ENCODE measurements at places on chromosomes 7 and 10.

GRCh38 chr7:122212754-122213153 lies 68.7 kb upstream of the AASS start:
- no peak for DNase-seq

DNA sequence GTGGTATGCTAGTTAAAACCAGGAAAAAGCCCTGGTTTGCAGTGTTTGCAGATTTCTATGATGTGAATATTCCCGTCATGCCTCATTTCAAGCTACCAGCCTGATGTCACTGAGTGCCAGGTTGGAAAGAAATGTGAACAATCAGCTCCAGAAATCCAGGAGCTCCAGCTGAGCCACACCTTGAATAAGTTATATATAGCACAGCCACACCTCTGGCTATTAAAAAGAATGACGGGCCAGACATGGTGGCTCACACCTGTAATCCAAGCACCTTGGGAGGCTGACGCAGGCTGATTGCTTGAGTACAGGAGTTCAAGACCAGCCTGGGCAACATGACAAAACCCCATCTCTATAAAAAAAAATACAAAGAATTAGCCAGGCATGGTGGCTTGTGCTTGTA lies 18.7 kb upstream of the SLF2 start:
- no peak for DNase-seq

DNA sequence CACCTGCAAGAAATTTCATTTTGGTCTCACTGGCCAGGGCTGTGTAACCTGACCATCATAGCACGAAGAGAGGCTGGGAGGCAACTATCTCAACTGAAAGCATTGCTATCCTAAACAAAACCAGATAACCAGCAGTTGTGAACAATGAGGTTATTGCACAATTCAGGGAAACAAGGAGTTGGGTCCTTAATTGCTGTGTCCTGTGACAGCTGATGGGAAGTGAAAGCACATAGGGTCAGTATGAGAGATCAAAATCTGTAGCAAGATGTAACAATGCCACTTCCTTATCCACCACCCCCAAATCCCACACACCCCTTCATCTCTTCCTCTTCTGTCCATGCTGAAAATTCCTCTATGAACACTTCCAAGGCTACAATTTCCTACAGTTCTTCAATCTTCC lies 80.2 kb downstream of the HTR7 start:
- DNase-seq = no peak

GRCh38 chr10:13788711-13789447 lies 202.1 kb downstream of the PRPF18 start:
- no peak for DNase-seq

GRCh38 chr7:26637610-26638009 lies 226.8 kb downstream of the SKAP2 start:
- no peak for DNase-seq

DNA sequence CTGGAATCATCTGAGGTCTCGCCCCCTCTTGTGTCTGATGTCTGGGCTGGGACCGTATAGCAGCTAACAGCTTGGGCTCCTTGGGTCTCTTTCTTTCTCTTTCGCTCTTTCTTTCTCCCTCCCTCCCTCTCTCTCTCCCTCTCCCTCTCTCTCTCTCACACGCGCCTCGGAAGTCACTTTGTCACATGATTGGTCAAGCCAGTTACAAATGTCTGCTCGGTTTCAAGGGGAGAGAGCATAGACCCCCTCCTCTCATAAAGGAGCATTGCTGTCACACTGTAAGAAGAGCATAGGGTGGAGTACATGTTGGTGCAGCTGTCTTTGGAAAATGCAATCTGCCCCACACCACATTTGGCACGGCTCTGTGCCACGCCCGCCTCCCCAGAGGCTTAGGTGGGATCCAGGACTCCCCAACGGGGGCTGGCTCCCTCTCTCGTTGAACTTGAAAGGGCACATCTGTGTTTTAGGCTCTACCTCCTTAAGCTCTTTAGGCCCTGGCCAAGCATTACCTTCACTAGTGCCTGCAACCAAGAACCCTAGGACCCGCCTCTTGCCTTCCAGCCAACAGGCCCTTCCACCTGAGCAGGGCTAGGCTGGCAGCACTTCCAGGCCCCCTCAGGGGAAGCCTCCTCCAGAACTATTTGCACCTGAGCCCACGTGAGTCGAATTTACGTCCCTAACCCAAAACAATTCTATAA lies 61.9 kb upstream of the CACUL1 start:
- no peak for DNase-seq

DNA sequence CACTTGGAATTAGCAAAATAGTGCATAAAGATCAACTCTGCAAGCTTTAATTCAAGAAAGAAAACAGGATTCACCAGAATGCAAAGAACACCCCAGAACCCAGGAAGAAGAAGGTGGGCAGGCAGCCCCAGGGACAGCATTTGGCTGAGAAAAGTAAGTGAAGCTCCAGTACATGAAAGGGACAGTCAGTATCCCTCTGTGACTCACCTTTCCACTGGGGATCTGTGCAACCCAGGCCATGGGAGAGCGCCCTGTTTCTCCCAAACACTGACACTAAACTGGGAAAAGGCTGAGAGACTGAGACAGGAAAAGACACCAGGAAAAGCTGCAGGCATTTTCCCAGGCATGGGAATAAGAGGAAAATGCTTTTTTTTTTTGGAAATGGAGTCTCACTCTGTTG lies 28.2 kb downstream of the SNX13 start:
- DNase-seq = no peak

DNA sequence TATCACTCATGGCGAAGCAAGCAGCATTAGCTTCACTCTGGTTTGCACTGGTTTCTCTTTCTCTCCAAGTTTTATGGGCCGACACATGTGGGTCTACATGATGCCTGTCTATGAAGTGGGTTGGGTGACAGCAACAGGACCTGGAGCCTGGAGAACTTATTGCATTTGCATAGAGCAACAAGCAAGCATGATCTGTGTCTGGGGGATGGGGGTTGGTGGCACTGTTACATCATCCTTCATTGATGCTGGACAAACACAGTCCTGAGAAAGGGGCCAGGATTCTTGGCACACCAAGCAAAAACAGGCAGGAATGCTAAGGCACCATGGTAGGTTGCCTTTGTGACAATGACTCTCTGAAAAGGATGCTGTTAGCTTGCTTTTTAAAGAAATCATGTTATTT lies 266.2 kb upstream of the CDC14C start:
- DNase-seq = no peak

DNA sequence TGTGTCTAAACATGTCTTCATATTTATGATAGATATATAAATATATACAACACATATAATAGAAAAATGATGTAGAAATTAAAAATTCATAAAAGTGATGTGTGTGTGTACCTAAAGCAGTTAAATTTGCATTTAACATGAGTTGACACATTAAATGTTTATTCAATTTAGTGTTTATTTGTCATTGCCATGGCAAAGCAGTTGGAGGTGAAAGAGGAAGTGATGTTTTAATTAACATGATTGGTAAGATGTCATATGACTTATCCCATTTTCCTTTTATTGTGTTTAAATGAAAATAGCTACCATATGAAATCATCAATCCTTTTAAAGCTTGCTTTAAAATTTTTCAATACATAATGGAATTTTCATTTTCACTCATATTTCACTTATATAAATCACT lies 452.6 kb downstream of the SUGCT start:
- no peak for DNase-seq

DNA sequence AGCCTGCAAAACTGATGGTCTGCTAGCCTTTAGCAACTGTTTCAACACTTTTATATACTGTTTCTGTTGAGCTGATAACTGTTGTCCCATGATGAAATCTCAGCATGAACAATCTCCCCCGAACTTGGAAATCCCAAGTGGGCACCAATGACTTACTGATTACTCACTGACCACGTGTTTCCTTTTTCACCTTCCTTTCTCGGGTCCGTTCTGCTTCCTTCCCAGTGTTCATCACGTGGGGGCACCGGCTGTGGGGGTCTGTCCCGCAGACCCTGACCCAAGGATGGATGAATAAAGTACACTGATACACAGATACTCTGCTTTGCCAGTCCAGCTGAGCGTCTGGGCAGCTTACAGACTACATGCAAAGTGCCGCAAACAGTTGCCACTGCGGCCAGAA lies 39.0 kb upstream of the RASGEF1A start:
- no peak for DNase-seq

DNA sequence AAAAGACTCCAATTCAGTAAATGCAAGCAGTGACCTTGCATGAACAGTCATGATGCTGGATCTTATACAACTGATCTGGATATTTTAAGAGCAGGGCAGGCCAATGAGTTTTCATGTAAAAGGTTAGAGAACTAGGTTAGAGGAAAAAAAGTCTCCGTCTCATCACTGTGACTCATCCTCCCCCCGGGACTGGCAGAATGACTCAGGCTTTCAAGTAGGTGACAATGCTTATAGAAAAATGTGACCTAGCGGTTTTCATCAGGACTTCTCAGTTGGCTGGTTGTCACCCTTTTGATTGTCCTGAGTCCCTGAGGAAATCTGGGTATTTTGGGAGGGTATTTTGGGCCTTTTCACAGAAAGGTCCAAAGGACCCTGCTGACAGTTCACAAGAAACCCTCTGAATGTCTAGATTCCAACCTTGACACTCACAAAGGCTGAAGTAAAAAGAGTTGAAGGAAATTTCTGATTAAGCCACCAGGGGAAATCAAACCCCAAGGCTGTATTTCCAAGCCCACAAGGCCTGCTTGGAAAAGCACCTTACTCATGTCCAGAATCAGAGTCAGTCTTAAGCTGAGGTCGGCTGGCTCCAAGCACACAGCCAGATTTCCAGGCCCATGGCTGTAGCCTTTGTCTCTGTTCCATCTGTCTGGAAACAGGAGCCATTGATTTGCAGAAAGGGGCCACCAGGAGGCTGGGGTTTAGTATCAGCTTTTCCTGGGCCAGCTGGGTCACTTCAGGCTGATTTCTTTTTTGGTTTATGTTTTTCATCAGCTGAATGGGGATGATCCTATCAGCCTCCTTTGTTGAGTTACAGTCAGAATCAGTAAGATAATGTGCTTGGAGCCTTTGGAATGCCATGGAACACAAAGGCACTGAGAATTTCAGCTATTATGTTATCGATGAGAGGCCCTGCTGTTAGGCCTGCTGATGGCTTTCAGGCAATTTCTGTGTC lies 226.4 kb upstream of the HABP2 start:
- DNase-seq = no peak

DNA sequence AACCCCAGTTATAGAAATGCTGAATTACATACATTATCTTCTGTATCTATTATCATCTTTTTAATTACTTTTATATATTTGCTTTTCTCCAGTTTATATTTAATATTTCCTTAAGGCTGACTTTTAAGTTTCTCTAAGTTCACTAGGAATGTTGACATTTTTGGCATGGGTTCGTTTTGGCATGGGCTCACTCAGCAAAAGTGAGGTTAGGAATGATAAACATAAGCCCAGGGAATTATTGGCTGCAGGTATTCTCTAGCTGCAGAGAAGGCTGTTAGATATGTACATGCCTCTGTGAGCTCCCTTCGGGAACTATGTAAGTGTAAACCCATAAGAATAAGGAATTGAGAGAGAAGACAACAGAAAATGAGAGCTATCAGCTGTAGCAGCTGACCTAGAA lies 63.6 kb upstream of the RAB18 start:
- DNase-seq = no peak

DNA sequence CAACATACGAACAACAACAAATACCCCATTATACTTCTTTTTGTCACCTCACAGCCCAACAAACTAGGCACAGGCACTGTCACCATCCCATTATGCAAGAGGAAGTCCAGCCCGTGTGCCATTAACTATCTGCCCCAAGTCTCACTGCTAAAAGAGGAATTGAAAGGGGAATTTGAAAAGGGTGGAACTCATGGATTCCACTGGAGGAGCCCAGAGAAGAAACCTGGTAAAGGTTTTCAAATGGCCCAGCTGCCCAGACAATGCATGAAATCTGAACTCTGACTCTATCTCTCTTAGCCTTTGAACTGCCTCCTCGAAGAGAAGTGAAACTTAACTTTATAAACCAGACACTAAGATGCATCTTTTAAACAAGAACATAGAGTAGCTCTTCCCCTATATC lies 130.0 kb downstream of the PLXNA4 start:
- no peak for DNase-seq

GRCh38 chr7:102843850-102844249 lies 69.0 kb upstream of the LRRC17 start:
- no peak for DNase-seq

GRCh38 chr7:134375206-134375605 lies 58.5 kb upstream of the SLC35B4 start:
- DNase-seq = no peak

- DNase-seq = no peak
These were observed 677.5 kb upstream of the ZWINT start for GRCh38 chr10:57038531-57038930.

GRCh38 chr7:85130702-85131101 lies 56.2 kb downstream of the SEMA3D start:
- DNase-seq = no peak

DNA sequence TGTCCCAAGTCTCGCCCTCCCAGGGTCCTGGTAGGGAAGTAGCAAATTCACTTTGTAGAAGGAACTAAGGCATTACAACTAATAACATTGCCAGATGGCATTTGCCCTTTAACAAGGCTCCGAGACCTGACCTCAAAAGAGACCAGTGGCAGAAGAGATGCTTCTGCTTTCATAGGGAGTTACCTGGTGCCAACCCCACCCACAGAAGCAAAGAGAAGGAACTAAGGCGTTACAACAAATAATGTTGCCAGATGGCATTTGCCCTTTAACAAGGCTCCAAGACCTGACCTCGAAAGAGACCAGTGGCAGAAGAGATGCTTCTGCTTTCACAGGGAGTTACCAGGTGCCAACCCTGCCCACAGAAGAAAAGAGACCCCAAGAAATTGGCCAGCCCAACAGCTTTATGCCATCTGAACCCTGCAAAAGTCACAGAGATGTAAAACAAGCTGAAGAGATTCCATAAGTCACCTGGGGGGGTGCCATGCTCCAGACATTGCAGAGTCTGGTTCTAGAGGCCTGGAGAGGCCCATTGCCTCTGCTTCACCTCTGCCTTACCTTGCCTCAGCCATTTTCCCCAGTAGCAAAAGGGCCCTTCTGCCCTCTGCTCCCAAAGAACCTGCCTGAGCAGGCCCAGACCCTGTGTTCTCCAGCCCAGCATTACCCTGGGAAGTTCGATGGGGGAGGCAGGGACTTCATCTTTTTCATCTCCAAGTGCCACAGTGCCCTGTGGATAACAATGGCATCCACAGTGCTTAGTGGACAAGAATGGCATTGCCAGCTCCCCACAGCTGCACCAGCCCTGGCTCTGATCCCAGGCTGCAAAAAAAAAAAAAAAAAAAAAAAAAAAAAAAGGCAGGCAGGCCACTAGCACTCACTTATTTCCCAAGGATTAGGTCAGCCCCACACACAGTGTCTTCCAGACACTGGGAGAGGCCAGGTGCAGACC lies 179.5 kb upstream of the PLXNA4 start:
- no peak for DNase-seq

Data from stimulated activated CD8-positive, alpha-beta memory T cell treated with anti-CD3 and anti-CD28 coated beads, Interleukin-15, amount 100 ng/mL, for 4 hours (primary cell).